Activated T-helper 9 cell treated with anti-CD3 and anti-CD28 coated beads, Interleukin-2, amount 50 U/mL, for 16 hours (primary cell): ENCODE measurements at places on chromosomes 4 and X.

GRCh38 chr4:18051281-18051680 is 29.7 kb upstream of the LCORL start:
- DNase-seq, result no peak

DNA sequence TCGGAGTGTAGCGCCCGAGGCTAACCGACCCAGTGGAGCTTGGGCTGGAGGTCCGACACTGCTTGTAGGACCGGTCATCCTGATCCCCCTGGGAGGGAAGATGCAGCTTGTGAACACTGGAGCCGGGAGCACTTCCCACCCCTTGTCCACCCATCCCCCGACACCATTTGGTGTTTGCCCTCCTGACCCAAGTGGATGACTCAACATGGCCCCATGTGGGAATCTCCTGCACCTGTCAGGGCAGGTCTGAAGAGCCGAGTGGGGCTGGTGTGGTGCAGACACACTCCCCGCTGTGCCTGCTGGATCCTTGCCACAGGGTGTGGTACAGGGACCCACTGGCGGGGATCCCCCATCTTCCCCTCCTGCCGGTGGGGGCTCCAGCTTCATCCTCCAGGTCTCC is 90.0 kb upstream of the AFAP1 start:
- no peak for DNase-seq

- no peak for DNase-seq
Measured at GRCh38 chr4:183214912-183215488, 105.1 kb downstream of the CLDN22 start.

GRCh38 chr4:128288689-128289106 is 1.1 kb upstream of the PGRMC2 start:
- no peak for DNase-seq

- no peak for DNase-seq
Measured at GRCh38 chr4:1323635-1324442, 23.2 kb upstream of the UVSSA start.

DNA sequence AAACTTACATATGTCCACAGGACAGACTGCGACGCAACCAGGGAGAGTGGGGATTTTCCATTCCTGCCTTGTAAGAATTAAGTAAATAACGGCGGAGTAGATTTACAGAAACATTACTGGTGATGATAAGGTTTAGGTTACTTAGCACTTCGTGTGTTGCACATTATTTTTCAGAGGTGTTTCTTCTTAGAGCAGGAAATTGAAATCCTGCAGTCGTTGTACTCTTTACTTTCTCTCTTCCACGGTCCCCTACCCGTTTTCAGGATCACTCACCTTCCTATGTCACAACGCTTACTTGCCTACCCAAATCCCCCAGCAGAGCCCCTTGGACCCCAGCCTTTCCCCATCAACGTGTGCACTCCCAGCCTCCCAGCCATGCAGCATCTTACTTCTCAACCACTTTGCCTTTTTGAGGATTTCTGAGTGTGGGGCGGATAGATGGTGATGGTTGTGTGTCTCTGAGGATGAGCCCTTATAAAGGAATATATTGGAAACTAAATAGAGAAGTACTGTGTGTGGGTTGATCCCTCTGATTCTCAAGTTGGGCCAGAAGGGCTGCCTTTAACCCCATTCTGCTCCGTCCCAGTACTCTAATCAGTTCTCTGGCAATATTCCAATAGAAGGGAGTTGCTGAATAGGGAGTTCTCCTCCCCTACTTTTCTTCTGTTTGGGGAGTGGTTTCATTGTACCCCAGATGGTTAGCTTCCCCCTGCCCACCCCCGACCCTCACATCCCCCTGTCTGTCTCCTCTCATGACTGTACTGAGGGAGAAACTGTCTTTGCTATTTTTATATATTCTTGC is 1.6 kb downstream of the MID2 start:
- DNase-seq, result no peak

GRCh38 chr4:61984260-61984909 is 784.3 kb downstream of the ADGRL3 start:
- no peak for DNase-seq

GRCh38 chrX:31805781-31806180 is 733.9 kb upstream of the FTHL17 start:
- no peak for DNase-seq

GRCh38 chrX:124433186-124433585 is 86.8 kb downstream of the SH2D1A start:
- DNase-seq, result no peak

GRCh38 chrX:42714981-42715700 is 62.8 kb downstream of the PPP1R2C start:
- peak; percentile 19 for DNase-seq

- no peak for DNase-seq
Measured at GRCh38 chrX:39802354-39802753, 295.4 kb downstream of the BCOR start.

- DNase-seq, result no peak
Measured at GRCh38 chr4:605702-606425, 19.5 kb upstream of the PDE6B start.

DNA sequence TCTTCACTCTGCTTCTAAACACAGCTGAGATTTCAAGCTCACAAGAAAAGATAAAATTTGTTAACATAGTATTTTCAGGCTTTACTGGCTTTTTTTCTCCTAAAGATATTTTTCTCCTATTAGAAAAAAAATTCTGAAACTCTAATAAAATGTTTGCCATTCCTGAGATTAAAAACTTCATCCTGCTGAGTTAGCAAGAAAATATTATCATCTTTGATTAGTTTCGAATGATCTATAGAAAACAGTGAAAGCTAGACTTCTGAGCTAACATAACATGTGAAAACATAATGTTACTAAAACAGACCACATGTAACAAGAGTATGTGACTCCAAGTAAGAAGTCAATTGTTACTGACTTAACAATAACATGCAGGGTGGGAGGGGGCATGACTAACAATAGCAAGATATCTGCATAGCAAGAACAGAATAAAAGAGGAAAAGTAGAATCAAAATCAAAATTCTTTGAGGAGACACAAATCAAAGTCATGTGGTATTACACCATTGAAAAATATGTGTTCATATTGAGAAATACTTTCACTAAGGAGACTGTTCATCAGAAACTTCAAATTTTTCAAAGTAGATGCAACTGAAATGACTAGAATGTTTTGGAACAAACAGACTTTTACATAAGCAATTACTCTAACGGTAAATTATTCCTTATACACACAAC is 14.5 kb downstream of the TBCK start:
- DNase-seq, result no peak

- no peak for DNase-seq
Measured at GRCh38 chr4:174318829-174319764, 35.4 kb downstream of the CEP44 start.

DNA sequence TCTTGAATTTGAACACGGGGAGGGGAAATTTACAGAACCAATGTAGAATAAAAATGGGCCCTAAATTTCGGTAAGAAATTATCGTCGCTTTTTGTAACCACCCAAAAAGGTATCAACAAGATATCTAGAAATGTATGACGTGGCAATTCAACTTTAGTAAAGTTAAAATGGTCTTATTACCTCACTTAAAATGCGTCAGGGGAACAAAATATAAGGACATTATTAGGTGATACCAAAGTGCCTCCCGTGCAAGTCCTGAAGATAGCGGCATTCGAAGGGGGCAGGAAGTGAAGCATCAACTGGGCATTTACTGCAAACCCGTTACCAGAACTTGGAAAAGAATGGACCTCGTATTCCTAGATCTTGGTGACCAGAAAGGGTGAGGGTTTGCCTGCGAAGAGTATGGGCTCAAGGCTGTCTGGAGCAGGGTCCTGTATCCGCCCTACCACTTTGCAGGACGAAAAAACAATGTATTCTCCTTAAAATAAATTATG is 980 bp downstream of the AP1S2 start:
- no peak for DNase-seq

DNA sequence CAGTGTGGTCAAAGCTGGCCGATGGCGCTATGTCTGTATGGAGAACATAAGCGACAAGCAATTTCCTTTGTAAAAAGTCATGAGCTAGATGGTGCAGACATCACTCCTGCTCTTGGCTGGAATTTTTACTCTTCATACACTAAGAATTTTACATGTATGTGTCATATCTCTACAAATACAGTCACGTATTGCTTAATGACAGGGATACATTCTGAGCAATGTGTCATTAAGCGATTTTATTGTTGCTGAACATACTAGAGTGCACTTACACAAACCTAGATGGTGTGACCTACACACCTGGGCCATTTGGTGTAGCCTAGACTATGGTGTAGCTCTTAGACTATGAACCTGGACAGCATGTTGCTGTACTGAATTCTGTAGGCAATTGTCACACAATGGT is 185.4 kb downstream of the SOWAHB start:
- DNase-seq, result no peak

DNA sequence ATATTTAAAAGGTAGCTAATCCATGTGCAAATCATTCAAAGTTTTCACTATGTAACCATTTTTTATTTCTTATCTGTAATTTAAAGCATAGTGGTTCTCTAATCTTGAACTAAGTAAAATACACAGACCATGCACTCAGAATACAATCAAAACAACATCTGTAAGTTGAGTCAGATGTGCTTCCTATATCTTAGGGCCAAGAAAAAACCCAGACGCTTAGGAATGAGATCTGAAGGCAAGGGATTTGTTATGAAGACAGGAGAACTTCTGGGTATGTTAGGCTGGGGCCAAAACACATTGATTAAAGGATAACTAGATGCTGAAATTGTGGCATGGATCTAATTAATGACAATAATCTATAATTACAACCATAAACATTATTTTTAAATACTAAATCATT is 120.3 kb downstream of the PDE5A start:
- DNase-seq, result no peak

- DNase-seq, result no peak
Measured at GRCh38 chr4:32192363-32192762, 1472.2 kb downstream of the PCDH7 start.

DNA sequence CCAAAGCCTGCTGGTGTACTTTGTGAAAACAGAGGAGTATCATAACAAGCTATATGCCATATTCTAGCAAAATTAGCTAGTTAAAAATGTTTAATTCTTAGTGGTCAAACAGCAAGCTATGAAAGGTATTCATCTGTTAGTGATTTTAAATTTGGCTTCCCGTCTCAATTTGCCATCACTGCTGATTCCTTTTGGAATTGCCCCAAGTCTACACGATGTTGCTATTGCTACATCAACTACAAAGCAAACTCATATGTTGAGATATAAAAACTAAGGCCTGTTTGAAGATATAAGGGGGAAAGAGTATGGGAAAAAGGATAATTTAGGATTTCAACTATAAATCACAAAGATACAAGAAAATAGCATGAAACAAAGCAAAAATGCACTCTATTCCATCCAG is 146.1 kb downstream of the COL25A1 start:
- DNase-seq, result no peak

DNA sequence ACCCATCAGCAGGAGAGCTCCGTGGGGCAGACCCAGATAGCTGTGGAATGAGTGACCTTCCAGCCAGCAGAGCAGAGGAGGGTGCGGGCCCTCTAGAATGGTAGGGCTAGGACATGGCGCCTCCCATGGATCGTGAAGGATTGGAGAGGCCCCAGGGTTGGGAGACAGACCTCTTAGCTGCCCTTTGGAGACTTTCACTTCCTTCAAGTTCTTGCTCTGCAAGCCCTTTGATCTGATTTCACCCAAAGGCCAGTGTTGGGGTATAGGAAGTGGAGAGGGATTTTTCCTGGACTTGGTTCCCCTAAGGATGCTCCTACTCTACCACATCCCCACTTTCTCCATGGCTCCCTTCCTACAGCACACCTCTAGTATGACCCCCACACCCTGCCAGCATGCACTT is 3.0 kb downstream of the SASH3 start:
- DNase-seq, result no peak

DNA sequence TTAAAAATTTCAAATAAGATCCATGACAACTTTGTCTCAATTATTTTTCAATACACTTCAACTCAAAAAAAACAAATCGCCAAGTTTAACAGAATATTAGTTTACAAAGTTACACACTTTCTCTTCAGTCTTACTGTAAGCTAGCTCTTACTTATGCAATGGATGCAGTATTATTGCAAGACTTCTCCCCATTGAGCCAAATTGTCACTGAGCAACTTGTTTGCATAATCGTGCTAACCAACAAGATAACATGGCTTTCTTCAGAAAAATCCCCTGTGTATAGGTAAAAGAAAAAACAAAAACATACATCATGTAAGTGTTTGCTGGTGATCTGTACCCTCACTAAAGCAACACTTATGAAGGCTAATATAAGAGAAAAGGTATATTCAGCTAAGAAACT is 18.9 kb downstream of the DNAJB14 start:
- DNase-seq, result no peak

- DNase-seq, result no peak
Measured at GRCh38 chr4:40745285-40745984, 4.3 kb upstream of the NSUN7 start.

DNA sequence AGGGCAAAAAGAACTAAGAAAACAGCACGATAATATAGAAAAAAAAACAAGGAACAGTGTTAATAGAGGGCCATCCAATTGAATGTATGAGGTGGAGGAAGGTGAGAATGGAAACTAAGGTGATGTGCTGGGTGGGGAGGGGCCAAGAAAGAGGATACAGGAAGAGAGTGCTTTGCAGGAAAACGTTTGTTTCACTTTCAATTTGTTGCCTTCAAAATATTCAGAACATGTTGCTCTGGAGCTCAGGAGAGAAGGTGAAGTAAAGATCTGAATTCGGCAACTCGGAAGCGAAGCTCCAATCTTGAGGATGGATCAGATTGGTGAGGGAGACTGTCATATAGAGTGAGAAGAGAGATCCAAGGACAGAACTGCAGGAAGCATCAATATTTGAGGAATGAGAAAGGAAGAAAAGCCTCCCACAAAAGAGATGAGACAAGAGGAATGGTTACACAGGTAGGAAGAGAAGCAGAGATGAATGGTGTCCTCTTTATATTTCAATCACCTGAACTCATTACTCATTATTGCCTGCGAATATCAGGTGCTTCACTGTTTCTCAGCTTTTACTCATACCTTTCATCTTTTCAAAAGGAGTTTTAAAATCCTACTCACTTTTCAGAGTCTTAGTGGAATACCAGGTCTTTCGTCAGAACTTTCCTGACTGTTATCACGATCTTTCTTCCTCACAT is 14.7 kb upstream of the SEC24D start:
- peak; percentile 8 for DNase-seq

DNA sequence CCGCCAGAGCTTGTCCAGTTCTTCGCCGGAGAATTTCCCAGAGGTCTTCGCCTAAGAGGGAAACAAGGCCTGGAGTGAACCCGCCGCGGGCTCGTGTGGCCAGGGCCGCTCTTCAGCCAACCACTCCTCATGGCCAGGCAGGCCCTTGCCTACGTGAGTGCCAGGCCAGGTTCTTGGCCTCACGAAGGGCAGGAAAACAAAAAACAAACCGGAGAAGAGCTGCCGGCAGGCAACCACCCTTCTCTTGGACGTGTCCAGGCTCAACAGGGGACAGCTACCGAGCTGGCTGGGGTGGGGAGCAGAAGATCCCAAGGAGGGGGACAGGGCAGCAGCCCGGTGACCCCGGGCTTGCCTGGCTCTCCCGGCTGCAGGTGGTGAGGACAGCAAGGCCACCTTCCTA is 13.3 kb downstream of the LRPAP1 start:
- DNase-seq, result no peak
